ENCODE measurements at places on chromosomes 3 and 15.

GRCh38 chr3:149581248-149581647 lies 76.6 kb downstream of the WWTR1 start:
- DNase-seq = no peak

DNA sequence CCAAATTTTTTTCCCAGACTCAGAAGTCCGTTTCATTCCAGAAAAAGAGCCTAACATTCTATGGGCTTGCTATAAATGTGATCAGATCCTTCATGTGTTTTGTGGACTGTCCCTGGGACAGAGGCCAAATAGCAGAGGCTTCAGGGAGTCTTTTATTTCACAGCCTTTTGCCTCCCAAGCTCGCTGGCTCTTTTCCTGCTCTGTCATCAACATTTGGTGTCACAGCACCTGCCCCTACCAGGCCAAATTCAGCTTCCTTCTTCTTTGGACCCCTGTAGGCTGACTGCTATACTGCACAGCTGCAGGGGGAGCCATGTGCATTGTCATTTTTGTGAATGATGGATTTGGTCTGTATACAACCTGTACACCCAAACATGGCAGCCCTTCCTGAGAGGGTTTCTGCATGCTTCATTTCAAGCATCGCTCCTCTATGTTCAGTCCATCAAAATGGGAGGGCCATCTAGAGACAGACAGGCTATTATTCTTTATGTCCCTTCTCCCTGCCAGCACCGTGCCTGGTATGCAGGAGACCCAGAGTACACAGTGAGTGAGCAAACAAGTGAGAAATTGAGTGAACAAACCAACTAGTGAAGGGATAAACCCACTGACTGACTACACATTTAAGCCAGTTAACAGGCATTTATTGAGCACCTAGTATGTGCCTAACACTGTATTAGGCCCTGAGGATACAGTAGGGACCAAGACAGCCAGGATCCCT lies 17.9 kb upstream of the RPP14 start:
- no peak for DNase-seq

GRCh38 chr3:97990624-97991292 lies 18.5 kb upstream of the RIOX2 start:
- no peak for DNase-seq

DNA sequence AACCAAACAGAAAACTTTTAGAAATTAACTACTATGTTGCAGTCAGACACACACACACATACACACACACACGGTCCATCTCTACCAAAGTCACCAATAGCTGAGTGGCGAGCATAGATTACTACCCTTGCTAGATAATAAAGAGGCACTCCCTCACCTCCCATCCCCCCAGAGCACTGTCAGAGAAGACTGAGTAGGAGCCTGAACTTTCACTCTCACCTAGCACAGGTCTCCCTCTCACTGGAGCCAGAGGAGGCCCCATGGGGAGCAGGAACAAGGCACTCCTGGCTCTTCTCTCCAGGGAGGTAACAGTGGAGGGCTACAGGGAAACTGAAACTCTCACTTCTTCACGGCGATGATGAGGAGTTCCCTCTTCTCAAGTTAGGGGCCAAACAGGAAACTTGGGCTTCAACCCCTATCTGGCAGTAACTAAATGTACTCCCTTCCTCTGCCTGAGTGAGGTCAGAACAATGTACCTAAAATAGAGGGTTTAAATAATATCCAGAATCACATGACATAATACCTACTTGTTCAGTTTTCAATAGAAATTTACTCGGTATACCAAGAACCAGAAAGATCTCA lies 975.3 kb upstream of the GBE1 start:
- no peak for DNase-seq

- no peak for DNase-seq
Measured at GRCh38 chr15:51232581-51232980, 105.8 kb downstream of the CYP19A1 start.

DNA sequence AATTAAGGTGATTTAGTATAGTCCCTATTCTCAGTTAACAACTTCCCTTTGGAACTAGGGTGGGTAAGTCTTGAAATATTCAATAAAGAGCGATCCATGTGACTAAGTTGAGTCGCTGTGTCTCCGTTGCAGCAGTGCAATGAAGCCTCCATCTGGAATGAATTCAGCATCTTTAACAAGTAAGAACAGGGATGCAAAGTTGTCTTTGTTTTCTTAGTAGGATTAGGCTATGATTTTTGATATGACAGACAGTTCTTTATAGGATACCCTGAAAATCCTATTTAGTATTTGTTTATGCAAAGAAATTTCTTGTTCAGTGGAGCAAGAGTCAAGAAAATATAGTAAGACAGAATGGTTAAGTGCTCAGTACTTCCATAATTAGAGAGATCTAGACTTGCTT lies 52.7 kb downstream of the RBMS3 start:
- no peak for DNase-seq

- no peak for DNase-seq
Measured at GRCh38 chr15:56948000-56948763, 29.7 kb downstream of the TCF12 start.

DNA sequence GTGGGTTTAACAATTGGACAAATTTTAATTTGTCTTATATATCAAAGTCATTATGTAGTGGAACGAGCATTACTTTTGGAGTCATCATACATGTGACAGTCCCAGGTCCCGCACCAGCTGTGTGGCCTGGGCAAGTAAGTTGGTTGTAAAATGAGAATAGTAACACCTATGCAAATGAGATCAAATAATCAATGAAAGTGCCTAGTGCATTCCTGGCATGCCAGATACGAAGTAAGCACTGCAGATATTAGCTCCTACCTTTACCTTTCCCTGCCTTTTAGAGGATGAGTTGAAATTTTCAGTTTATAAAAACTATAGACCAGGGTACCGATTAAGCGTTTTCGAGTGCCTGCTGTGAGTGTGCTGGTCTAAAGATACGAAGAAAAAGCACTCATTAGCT lies 134.1 kb downstream of the LRIG1 start:
- no peak for DNase-seq

DNA sequence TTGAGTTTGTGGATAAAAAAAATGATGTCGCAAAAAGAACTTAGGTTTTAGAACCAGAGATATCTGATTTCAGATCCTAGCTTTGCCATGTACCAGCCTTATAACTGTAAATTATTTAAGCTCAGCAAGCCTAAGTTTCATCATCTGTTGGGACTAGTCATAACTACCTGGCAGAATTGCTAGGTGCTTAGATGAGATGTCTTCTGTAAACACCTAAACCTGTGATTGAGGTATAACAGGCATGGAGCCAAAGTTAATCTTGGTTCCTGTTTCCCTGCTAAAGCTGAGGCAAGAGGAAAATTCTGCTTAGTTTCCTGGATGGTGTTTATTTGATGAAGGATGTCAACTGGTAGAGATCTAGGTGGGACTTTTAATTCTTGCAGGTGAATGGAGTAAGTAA lies 331.3 kb upstream of the RBMS3 start:
- DNase-seq = no peak

GRCh38 chr3:171364500-171364899 lies 95.7 kb downstream of the TNIK start:
- DNase-seq = no peak

DNA sequence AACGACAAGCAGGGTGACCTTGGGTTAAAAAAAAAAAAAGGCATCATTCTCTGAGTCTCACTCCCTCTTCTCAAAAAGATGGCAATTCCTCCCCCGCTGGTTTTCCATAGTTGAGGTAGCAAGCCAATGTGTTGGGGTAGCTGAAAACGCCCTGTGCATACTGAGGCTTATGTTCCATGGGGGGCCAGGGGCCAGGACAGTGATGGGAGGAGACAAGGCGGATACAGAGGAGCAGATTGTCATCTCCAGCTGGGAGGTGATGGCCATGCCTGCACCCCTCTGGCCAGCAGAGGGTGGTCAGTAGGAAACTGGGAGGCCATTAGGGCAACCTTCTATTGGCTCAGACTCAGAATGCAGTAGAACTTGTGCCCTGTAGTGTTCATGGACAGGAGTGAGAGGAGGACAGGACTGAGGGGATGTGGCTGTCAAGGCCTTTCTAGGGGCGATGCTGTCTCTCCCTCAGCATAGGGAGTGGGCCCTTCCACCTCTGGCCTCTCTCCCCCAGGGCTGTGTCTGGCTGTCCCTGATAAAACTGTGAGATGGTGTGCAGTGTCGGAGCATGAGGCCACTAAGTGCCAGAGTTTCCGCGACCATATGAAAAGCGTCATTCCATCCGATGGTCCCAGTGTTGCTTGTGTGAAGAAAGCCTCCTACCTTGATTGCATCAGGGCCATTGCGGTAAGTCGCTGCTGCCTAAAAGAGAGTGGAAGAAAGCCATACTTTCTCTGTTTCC lies 1.9 kb downstream of the TF start:
- no peak for DNase-seq

DNA sequence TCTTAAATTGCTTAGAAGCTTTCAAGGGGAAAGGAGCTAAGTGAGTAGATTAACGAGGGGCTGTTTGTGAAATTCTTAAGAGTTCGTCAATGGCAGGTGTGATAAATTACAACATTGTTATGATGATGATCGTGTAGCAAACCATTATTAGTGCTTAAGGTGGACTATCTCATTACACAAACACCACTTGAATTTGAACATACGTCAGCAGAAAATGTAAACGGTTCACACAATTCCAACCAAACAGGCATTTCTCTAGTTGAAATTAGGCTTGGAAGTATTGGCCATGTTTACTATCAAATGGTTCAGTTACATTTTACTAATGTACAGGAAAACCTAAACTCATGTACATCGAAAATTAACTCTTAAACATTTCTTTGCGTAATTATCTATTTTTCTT lies 102.8 kb downstream of the PYDC2 start:
- DNase-seq = no peak

DNA sequence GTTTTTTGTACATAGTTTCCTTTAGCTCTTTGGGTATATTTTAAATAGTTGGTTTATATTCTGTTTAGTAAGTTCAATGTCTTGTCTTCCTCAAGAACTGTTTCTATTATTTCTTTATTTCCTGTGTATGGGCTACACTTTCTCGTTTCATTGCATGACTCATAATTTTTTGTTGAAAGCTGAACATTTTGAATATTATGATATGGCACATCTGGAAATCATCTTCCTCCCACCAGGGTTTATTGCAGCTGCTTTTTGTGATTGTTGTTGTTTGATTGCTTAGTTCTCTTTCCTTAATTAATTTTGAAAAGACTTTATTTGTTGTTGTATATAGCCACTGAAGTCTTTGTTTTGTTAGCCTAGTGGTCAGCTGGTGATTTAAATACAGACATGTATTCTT lies 43.8 kb downstream of the LSM3 start:
- DNase-seq = no peak

DNA sequence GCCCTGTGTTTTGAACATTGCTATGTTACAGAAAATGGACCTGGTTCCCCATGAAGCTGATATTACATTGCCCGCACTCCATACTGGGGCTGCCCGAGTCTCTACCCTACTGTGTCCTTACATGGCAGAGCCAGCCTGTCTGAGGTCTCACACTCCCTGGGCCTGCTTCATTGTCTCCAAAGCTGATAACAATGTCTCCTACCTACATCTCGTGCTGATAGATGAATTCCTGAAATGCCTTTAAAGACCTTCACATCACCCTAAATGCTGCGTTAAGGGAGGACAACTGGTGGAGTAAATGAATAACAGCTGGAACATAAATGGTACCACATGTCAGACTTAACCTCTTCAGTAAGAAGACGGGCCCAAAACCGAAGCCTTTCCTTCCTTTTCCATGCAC lies 62.9 kb upstream of the PTX3 start:
- no peak for DNase-seq

DNA sequence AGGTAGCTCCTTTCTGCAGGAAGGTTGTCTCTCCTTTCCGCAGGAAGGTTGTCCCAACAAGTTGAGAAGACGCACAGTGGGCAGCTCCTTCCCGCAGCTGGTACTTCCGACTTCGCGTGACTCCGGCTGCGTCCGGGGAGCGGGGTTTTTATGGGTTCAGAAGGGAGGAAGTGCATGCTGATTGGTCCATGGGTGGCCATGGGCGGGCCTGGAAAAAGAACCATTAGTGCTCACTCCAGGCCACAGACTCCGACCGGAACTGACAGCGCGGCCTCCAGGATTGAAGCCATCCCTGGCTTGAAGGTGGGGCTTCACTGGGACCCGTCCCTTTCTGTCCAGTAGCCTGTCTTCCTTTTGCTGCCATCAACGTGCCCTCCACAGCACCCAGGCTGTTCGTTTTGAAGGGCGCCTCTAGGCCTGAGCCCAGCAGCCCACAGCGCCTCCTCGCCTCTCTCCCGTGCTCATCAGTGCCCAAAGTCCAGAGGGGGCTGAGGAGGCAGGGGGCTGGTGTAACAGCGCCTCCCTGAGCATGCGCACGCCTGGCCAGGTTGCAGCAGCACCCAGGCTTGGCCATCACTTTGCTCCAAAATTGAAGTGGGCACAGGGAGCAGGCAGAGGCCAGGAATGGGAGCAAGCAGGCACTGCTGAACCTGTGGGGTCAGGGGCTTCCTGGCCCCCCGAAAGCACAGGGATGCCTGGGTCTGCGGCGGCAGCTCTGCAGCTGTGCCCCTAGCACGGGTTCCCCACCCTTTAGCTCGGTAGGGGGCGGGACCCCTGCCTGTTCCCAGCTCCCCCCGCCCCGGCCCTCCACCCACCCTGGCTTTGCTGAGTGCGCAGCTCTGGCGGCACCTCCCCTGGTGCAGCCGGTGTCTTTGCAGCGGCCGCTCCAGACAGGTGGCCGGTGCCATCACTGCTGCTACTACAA lies 330.6 kb upstream of the MCTP2 start:
- no peak for DNase-seq

DNA sequence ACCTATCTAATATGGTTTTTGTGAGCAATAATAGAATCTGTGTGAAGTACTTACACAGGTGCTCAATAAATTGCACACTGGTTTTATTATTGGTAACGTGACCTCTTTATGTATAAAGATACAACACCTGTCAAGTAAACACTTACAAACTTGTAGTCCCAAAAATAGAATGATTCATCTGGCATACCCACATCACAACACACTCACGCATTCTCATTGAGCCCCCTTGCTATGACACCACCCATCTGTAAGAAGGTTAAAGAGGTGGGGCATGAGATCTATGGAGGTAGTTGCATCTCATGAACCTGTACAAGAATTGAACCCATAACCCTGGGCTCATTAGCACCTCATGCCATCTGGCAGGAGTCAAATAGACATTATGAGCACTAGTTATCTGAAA lies 134.9 kb upstream of the THBS1 start:
- DNase-seq = no peak

- no peak for DNase-seq
Measured at GRCh38 chr3:61141697-61142096, 109.6 kb downstream of the FHIT start.

- no peak for DNase-seq
Measured at GRCh38 chr3:186286114-186286513, 75.9 kb downstream of the DGKG start.

GRCh38 chr3:127545711-127546457 lies 44.6 kb downstream of the TPRA1 start:
- no peak for DNase-seq

- no peak for DNase-seq
Measured at GRCh38 chr15:100959066-100960050, 40.2 kb downstream of the LRRK1 start.

- no peak for DNase-seq
Measured at GRCh38 chr15:62269504-62269903, 104.4 kb upstream of the C2CD4B start.

DNA sequence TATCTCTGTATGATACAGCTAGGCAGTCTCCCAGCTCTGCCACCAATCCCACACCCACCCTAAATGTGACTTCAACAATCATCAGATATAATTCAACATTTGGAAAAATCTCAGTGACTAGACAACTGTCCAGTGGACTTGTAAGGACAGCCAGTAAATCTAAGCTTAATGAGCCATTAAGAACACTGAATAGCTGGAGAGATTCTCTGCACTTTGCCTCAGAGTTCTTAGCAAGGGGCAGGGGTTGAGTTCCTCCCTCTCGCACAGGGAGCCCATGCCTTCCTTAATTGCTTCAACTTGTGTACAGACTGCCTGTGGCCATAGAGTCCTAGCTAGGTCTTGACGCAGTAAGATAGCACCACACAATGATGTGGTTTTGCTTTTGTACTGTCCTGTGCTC lies 15.6 kb downstream of the MEX3B start:
- no peak for DNase-seq

Measured in nucleus accumbens (tissue), 56 donors.